ENCODE measurements at places on chromosomes 11 and 22.
A peak's percentile ranks its signal among the peaks of the same experiment; 100 is the strongest.

- DNase-seq = no peak
Observed at GRCh38 chr11:111456859-111457730, 55.1 kb downstream of the BTG4 start.

DNA sequence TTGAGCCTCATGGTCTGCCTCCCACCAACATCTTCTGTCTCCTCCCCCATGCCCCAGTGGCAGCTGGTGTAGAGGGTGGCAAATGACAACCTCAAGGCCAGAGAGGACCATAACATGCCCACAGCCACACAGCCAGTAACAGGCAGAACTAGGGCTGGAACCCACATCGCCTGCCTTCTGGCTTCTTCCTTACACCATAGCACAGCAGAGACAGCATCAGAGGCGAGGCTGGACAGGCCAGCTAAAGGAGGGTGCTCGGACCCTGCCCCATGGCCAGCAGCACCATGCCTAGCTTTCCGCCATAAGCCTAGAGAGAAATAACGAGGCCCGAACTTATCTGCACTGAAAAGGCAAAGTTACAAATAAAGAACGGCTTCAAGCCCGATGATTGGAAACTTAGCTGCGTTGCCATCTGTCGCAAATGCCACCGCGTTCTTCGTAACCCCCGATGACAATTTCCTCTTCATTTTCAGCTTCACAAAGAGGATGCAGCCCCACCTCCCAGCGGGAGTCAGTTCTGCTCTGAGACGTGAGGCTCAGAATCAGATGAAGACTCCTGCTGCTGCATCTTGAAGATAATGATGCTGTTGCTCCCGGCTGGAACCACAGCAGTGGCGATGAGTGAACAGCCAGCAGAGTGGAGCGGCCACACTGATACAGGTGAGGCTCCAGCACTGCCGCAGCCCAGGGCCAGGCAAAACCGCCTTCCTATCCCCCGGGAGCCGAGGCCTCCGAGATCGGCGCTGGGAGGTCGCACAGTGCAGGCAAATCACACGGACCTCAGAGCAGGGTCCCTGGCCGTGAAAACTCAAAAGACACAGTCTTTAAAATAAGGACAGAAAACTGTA is 73.8 kb upstream of the RTL6 start:
- DNase-seq = no peak

- DNase-seq = no peak
Observed at GRCh38 chr22:35308480-35309021, 8.9 kb downstream of the TOM1 start.

GRCh38 chr11:44938066-44938691 is 12.5 kb downstream of the TP53I11 start:
- DNase-seq = no peak

- peak; percentile 82 for DNase-seq
Observed at GRCh38 chr22:41305646-41306045, 4.3 kb downstream of the ZC3H7B start.

- no peak for DNase-seq
Observed at GRCh38 chr11:27277843-27278242, 85.2 kb downstream of the CCDC34 start.

DNA sequence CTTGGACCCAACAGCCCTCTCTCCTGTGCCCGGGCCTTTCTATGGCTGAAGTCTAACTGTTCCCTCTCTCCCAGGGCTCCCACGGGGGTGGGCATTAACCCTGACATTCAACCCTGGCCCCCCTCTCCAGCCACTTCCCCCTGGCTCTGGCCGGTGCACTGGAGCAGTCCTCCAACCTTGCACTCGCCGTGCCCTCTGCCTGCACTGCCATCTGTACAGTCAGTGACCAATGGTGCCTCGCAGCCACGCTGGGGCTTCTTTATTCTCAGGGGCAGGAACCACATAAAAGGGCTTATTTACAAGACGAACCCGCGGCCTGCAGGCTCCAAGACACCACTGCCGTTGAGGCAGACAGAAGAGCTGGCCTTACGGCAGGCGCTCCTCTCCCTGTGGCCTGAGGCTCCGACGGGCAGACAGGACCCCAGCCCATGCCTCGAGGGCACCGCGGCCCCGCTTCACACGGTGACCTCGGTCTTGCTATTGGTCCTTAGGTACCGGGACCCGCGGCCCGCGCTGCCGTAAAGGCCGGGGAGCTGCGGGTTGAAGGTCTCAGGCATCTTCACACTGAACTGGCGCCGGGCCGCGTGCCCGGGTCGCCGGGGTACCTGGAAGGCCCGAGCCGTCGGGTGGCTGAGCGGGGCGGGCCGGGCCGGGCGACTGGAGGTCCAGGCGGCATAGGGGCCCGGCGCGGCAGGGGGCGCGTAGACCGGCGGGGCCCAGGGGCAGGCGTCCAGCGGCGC is 5.4 kb downstream of the SHISA8 start:
- no peak for DNase-seq

GRCh38 chr11:104836691-104837090 is 61.6 kb downstream of the CASP12 start:
- no peak for DNase-seq

DNA sequence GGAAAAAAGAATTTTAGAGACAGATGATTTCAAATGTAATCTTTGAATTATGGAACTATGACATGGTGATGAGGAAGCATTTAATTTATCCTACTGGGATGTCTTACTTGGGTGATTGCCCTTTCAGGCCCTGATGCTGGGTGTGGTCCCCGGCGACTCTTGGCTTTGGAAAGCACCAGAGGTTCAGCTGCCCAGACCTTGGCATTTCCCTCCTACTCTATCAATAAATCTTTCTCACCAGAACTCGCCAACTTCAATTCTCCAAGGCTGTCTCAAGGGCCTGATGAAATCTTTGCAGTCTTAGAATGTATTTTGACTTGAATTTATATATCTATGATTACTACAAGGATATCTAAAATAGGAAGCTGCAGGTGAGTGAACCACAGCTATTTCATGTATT is 18.5 kb upstream of the OR4D5 start:
- DNase-seq = no peak

- DNase-seq = no peak
Observed at GRCh38 chr11:125624756-125625213, at the start of gene CHEK1. TSS of gene CHEK1 (plus strand) at chr11:125625163. CDS start at chr11:125626769, 1,606 bp downstream.

DNA sequence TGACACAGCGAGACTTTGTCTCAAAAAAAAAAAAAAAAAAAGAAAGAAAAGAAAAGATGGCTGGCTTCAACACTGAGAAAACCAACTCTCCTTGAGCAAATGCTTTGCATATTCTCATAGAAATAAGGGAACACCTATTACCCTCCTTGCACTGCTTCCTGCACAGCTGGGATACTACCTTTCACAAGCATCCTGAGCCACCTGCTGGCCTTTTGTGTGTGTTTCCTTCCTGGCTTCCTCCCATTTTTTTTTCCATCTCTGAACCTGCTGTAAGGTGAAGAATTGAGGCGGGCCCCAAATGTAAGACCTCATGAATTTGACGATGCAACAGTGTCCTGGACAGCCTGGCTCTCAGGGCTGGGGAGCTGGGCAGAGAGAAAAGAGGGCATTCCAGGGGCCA is 1.9 kb upstream of the RFPL3 start:
- DNase-seq = no peak

- peak; percentile 4 for DNase-seq
Observed at GRCh38 chr11:68584097-68584496, 100.2 kb upstream of the GAL start.

DNA sequence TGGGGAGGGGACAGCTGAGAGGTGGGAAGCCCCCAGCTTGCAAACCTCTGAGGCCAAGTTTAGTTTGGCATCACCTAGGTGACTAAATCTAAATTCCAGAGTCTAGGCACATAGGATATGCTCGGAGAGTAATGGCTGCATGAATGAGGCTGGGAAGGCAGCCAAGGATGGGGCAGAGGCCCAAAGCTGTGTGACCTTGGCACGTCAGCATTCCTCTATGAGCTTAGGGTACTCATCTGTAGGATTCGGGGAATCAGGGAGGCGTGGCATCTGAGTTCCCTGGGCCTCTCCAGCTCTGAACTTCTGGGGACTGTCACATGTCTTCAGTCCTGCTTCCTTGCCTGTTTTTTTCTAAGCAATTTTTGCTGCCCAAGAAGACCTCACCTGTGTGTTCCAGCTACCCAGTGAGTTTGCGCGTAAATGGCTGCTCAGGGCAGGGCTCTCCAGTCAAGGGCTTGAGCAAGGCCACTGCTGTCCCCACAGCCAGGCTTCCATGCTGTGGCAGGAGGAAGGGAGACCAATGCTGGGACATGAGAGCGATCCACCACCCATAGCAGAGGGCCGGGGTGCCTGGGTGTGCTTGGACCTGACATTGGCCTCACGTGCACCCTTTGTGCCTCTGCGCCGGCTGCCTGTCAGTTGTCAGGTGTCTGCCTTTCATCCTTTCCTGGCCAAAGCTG is 13.9 kb downstream of the DAGLA start:
- DNase-seq = no peak

DNA sequence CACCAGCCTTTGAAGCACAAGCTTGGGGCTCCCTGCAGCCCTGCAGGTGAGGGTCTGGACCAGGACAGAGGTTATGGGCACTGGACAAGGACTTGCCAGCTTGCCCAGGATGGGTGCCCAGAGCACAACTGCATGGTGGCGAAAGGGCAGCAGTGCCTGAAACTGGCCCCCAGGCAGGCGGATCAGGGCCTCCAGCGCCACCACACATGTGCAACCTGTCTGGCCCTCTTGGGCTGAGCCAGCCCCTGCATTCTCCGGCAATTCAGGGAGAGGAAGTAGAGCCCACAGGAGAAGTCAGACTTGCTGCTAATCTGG is 18.8 kb downstream of the MB start:
- DNase-seq = no peak

DNA sequence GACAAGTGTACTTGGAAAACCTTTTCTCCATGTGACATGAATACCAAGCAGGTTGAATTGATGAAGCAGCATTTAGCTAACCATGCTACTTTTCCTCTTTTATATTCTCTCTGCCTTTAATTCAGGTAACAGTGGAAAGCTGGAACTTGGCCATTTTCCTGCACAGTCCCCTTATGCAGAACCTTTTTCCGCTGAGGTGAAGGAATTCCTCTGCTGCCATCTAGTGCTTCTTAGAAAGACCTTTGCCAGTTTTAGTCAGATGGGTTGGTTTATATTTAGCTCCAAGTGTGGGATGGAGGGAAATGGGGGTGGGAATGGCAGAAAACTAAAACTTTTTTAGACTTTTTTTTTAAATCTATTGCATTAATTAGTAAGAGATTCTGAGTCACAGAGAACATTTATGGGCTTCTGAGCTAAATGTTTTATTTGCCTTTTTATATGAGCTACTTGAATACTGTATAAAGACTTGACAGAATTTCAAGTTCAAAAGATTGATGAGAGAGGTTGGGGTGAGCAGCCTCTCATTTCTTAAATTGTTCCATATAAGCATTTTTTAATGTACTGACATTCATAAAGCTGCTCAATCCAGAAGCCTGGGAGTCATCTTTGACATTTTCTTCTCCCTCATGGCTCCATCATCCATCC is 153.9 kb upstream of the ZC3H12C start:
- peak; percentile 89 for DNase-seq

GRCh38 chr11:65107078-65107477 is 4.6 kb upstream of the TM7SF2 start:
- no peak for DNase-seq

GRCh38 chr11:34055218-34056000 is 3.9 kb downstream of the CAPRIN1 start:
- no peak for DNase-seq

DNA sequence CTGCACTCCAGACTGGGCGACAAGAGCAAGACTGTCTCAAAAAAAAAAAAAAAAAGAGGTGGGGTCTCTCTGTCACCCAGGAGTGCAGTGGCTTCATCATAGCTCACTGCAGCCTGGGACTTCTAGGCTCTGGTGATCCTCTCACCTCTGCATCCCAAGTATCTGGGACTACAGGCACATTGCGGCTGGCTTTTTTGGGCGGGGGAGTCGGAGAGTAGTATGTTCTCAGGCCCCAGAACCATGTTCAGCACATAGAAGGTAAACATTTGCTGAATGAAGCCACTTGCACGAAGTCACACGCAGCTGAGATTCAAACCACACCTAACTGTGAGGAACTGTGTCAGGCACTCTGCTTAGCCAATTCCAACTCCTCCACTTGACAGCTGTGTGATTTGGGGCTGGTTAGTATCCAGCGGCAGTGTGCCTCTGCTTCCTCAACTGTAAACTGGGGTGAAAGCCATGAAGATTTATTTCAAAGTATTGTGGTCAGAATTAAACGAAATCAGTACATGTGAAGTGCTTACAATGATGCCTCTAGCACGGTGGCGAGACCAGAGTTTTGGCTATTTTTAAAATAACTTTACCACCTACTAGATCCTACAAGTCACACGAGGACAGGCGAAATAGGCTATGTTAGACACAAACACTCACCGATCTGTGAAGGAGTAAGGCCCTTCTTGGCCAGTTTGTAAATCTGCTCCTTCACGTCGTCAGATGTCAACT is 789 bp downstream of the RPS13 start:
- DNase-seq = peak; percentile 25

GRCh38 chr11:127943763-127944162 is 643.6 kb downstream of the ETS1 start:
- no peak for DNase-seq

DNA sequence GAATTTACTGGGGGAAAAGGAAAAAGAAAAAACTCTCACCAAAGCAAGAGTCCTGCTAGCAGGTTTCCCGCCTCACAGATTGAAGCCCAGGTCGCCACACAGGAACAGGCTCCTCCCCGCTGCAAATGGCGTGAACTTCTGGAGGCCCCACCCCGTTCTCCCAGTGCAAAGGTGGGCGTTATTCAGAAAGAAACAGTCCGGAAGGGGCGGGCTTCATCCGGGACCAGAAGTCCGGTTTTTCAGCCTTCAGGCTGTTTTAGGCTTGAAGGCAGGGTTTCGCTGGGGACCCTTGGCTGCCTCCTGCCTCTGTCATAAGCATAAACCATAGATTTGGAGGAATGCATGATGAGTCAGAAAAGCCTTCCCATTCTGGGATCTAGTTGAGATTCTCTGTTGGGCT is 148.3 kb upstream of the POU2AF2 start:
- DNase-seq = peak; percentile 83

GRCh38 chr11:126054408-126054807 is 8.3 kb downstream of the CDON start:
- no peak for DNase-seq

DNA sequence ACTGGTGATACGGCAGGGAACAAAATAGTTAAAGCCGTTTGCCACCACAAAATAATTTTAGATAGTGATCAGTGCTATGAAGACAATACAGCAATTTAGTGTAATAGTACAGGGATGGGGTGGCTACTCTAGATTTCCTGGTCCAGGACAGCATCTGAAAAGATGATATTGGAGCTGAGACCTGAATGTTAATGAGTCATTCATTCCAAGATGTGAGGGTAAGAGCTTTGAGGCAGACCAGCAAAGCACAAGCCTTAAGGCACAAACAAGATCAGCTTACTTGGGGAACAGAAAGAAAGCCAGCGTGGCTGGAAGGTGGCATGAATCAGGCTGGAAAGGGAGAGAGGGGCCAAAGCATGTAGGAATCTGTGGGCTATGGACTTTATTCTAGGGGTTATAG is 132.3 kb downstream of the TRIM44 start:
- DNase-seq = peak; percentile 37

Measured in fibroblast of the aortic adventitia (primary cell).